Body of pancreas (tissue), 4 donors: ENCODE measurements at places on chromosomes 5 and 9. TPM values are rescaled to one million over a fixed set of nuclear protein-coding genes. Genes with fewer than 3 reads are reported as not detected.
A peak's percentile ranks its signal among the peaks of the same experiment; 100 is the strongest.

DNA sequence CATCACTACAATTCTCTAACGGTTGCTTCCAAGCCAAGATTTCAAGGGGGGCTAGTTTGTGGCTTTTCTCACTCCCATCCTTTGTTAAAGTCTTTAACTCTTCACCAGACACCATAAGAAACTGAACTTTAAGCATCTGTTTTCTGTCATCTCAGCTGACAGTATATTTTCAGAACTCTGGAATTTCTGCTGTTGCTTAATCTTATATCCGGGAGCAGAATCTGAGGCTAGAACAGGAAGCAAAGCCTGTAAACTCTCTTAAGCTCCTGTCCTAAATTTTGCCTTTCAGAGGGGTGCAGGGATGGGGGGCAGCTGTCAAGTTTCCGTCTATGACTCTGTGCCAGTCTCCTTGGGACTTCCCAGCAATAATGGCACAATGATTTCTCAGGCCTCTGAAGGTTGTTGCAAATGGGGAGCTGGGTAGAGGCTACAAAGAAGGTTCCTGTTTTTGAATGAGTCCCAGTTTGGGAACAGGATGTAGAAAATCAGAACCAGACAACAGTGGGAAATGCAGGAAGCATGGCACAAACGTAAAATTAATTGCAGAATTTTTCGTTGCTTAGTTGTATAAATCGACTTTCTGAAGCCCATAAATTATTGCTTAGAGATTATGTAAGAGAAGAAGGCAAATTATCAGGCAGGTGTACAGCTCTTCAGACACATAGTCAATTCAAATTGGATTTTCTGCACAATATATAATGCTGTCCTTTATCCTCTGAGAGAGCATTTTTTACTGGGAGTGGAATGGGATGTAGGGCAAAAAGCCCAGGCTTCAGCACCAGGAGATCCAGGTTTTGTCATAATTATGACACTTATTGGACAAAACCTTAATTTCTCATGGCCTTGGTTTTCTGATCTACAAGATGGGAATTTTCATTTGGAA lies 430.9 kb downstream of the DMAC1 start:
- no peaks in the 10 kb centered on the region for H3K36me3 ChIP-seq
- H3K27ac ChIP-seq = peak overlapping the region; percentile 68
- peak; percentile 3 for DNase-seq
- no peak overlapping the region for H3K4me3 ChIP-seq

DNA sequence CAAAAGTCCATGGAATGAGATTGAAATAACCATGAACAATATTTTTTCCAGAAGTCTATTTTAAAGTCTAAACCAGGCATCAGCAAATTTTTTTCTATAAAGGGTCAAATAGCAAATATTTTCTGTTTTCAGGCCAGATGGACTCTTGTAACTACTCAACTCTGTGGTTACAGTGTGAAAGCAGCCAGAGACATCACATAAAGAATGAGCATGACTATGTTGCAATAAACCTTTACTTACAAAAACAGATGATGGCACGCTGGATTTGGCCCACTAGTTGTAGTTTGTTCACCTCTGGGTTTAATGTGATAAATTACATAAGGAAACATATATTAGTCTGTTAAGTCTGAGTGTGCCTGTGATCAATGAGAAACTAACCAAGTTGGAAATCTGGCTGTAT lies 319.2 kb downstream of the TRPM3 start:
- no peak for DNase-seq
- no peaks in the 10 kb centered on the region for H3K36me3 ChIP-seq
- H3K4me1 ChIP-seq = no peaks in the 10 kb centered on the region
- H3K27me3 ChIP-seq = no peaks in the 10 kb centered on the region

DNA sequence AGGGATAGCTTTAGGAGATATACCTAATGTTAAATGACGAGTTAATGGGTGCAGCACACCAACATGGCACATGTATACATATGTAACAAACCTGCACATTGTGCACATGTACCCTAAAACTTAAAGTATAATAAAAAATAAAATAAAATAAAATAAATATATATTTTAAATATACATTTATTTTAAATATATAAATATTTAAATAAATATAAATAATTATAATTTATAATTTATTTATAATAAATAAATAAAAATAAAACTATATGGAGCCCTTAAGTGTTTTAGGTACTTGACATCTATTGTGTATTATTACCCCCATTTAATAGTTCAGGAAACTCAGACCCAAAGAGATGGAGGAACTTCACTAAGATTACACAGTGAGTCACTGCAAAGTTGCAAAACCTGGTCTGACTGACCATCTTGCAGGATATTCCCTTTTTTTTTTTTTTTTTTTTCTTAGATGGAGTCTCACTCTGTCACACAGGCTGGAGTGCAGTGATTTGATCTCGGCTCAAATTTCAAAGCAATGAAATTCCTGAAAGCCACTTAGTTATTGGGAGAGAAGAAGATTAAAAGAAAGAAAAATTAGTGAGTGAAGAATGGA lies 5.8 kb upstream of the C5orf52 start:
- no peaks in the 10 kb centered on the region for H3K36me3 ChIP-seq
- peak; percentile 30 for DNase-seq
- peaks cover 4% of the 10 kb centered on the region for H3K4me1 ChIP-seq
- H3K27me3 ChIP-seq = no peaks in the 10 kb centered on the region

- no peak for DNase-seq
- peaks cover 12% of the 10 kb centered on the region for H3K4me1 ChIP-seq
- no peaks in the 10 kb centered on the region for H3K36me3 ChIP-seq
Measured at GRCh38 chr9:8856396-8857067, 1057.0 kb upstream of the DMAC1 start.

DNA sequence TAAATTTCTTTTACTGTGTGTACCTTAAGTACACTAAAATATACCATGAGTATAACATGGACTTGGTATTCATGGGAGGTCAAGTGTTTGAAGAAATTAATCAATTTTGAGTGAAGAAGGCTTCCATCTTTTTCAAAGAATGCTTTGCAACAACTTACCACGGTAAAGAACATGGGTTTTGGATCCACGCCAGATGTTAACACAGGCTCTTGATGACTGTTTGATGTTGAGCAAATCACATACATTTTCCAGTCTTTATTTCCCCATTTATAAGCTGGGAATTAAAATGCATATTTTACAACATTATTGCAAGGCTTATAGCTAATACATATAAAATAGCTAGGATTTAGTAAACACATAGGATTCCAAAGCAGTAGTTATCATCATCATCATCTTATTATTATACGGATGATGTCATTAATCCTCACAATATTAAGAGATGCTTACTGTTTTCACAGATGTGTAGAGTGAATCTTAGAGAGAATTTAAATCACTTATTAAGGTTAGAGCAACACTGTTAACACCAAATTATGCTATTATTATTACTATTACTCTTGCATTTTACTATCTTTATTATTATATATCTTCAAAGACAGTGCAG lies 362.0 kb downstream of the PRELID2 start:
- DNase-seq = no peak
- H3K27ac ChIP-seq = no peak overlapping the region
- no peaks in the 10 kb centered on the region for H3K27me3 ChIP-seq
- peaks cover 15% of the 10 kb centered on the region for H3K4me1 ChIP-seq

DNA sequence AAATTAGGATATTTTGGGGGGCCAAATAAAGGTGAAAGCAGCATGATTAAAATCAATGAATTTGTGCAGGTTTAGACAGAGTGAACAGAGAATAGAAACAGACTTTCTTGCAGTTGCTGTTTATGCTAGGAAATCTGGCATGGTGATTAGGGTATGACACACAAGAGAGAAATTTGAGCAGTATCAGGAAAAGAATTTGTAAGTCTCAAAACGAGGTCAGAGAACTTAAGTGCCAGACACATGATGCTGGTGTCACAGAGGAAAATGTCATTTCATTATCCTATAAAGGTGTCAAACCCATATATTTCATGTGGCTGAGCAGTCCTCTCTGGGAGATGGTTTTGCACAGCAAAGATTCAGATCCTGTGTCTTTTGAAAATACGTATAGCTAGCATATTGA lies 15.7 kb downstream of the LVRN start:
- H3K27me3 ChIP-seq = no peaks in the 10 kb centered on the region
- no peak overlapping the region for H3K27ac ChIP-seq
- H3K4me3 ChIP-seq = no peak overlapping the region
- no peak for DNase-seq
- H3K4me1 ChIP-seq = no peaks in the 10 kb centered on the region

DNA sequence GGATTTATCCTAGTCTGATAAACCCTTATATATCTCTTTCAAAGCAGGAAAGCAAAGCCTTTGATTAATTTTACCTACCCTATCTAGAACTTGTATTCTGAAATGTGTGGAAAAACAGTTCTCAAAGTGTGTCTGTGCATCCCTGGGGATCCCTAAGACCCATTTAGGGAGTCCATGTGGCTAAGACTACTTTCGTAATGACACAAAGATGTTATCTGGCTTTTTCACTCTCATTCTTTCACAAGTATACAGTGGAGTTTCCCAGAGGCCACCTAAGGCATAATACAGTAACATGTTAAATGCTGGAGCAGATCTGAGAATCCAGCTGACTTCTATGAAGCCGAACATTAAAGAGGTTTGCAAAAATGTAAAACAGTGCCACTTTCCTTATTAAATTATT lies 54.3 kb upstream of the TNFSF15 start:
- no peak overlapping the region for H3K27ac ChIP-seq

GRCh38 chr9:91160599-91161464 lies 200.9 kb downstream of the AUH start:
- no peak for DNase-seq
- H3K4me1 ChIP-seq = peaks cover 7% of the 10 kb centered on the region
- H3K27me3 ChIP-seq = no peaks in the 10 kb centered on the region
- H3K27ac ChIP-seq = no peak overlapping the region
- no peak overlapping the region for H3K4me3 ChIP-seq

DNA sequence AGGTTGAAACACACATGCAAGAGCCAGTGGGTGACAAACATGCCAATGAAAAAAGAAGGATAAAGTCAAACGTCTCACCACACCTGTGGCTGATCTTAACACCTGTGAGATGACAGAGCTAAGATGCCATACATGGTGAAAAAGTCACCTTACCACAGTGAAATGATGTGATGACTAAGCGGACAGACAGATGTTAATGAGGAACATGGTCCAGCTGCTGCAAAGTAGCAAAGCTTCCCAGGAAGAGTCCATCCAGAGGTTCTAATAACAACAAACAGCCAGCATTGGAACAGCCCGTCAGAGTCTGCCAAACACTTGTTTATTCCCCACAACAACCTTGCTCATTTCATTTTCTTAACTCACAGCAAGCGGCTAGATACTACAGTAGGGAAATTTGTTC lies 1.9 kb downstream of the KIAA1191 start:
- no peak overlapping the region for H3K4me3 ChIP-seq
- no peaks in the 10 kb centered on the region for H3K27me3 ChIP-seq
- no peaks in the 10 kb centered on the region for H3K36me3 ChIP-seq
- DNase-seq = no peak
- H3K27ac ChIP-seq = no peak overlapping the region

Gene PTPN3
- total RNA-seq = 19.5 TPM

- no peak overlapping the region for H3K4me3 ChIP-seq
- no peaks in the 10 kb centered on the region for H3K4me1 ChIP-seq
- DNase-seq = no peak
- H3K27ac ChIP-seq = no peak overlapping the region
Measured at GRCh38 chr9:74666625-74667316, 169.6 kb downstream of the RORB start.

GRCh38 chr5:122947772-122948171 lies 88.8 kb downstream of the PPIC start:
- DNase-seq = no peak
- H3K27ac ChIP-seq = no peak overlapping the region
- H3K4me3 ChIP-seq = no peak overlapping the region
- no peaks in the 10 kb centered on the region for H3K4me1 ChIP-seq

GRCh38 chr5:10612251-10612650 lies 48.4 kb downstream of the ANKRD33B start:
- no peak overlapping the region for H3K4me3 ChIP-seq
- no peak overlapping the region for H3K27ac ChIP-seq
- DNase-seq = no peak
- no peaks in the 10 kb centered on the region for H3K36me3 ChIP-seq
- no peaks in the 10 kb centered on the region for H3K4me1 ChIP-seq
- no peaks in the 10 kb centered on the region for H3K27me3 ChIP-seq

DNA sequence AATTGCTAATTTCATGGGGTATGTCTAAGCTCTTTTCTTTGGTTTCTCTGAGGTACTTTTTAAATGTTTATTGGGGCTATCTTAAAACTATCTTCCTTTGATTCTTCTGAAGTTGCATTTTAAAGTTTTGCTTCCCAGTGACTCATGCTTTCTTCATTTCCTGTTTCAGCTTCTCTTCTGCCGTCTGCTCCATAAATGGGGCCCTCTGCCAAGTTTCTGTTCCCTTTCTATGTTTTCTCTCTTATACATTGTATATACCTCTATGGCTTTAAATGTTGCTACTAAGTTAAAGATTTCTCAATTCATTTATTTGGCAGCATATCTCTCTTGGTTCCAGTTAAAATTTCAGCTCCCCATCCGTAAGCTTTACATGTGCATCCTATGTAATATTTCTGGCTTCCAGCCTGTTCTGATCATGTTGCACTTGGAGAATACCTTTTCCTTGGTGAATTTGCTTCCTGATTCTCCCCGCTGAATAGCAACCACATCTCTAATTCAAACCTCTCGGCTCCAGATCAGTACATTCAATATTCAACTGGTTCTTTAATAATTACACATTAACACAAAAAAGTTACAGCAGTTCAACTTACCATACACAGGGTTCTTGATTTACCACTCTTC lies 125.3 kb downstream of the ST8SIA4 start:
- no peak for DNase-seq
- H3K36me3 ChIP-seq = no peaks in the 10 kb centered on the region
- H3K4me1 ChIP-seq = no peaks in the 10 kb centered on the region

- no peak for DNase-seq
- H3K4me1 ChIP-seq = no peaks in the 10 kb centered on the region
- no peaks in the 10 kb centered on the region for H3K36me3 ChIP-seq
- H3K27ac ChIP-seq = no peak overlapping the region
- no peaks in the 10 kb centered on the region for H3K27me3 ChIP-seq
- H3K4me3 ChIP-seq = no peak overlapping the region
Measured at GRCh38 chr9:128409978-128410377, 10.7 kb upstream of the CERCAM start.

DNA sequence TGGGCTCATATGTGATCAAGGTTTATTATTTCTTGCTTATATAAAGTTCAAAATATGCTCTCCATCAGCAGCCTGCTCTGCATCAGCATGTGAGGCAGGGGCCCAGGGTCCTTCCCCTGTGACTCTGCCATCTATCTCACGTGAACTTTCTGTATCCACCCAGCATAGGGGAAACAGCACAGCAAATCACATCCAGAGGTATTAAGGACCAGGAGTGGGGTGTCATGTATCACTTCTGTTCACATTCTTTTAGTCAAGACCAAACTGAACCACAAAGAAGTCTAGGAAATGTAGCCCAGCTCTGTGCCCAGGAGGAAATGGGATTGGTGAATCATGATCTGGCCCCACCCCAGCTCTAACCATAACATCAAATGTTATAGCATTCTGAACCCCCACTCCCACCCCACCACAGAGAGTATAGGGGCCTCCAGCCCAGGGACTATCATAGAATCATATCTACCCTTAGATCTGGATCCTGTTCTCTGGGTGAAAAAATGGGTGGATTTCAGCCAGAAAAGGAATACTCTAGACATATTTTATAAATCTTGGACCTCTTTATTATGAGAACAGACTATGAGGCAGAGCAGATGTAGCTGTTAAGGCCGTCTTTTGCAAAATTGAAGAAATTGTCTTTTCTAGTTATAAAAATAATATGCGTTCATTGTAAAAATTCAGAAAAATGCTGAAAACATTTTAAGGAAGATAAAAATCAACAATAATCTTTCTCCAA lies 473.7 kb downstream of the ARHGEF28 start:
- H3K36me3 ChIP-seq = no peaks in the 10 kb centered on the region
- H3K27ac ChIP-seq = no peak overlapping the region
- H3K4me3 ChIP-seq = no peak overlapping the region
